Stimulated activated CD8-positive, alpha-beta memory T cell treated with anti-CD3 and anti-CD28 coated beads, Interleukin-4, amount 100 ng/mL, for 1 hour (primary cell): ENCODE measurements at places on chromosomes 5 and 9.

DNA sequence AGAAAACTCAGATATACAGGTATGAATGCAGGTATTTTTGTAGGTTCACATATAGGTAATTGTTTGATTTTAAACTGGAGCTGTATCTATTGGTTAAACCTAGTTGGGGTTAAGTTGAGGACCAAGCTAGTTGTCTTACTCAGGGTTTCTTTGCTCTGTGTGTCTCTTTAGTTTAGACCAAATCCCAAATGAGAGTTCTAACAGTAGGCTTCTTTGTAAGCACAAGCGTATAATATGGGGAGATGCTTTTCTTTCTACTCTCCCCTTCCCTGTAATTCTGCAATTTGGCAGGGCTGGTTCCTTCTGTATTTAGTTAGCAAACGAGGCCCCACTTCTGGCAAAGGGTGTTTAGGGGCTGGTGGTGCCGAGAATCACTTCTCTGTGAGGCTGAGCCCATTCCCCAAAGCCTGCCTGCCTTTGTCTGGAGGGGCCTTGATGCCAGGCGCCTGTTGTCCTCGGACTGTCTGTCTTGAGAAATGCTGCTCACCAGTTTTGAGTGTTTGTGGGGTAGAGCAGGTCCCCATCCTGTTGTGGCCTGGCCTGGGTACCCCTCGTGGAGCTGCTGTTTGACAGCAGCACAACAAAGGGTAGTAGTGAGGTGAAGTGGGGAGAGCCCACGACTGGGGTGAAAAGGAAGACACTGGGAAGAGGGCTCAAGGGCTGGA, 259.3 kb downstream of the FANCC start:
- no peak for DNase-seq

DNA sequence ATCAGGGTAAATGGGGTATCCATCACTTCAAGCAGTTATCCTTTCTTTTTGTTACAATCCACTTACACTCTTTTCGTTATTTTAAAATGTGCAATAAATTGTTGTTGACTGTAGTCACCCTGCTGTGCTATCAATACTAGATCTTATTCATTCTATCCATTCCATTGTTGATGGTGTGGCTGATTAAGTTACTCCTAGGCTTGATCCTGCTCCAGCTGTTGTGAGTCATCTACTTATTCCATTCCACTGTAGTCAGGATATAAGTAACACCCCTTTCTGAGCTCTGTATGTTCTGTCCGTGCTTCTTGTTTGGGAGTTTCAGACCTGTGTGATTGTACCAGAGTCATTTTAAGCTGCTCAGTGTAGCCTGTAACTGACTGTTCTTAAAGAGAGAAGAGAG, 122.5 kb upstream of the RUSC2 start:
- DNase-seq, result no peak

GRCh38 chr5:174514983-174515394, 209.4 kb upstream of the MSX2 start:
- no peak for DNase-seq

DNA sequence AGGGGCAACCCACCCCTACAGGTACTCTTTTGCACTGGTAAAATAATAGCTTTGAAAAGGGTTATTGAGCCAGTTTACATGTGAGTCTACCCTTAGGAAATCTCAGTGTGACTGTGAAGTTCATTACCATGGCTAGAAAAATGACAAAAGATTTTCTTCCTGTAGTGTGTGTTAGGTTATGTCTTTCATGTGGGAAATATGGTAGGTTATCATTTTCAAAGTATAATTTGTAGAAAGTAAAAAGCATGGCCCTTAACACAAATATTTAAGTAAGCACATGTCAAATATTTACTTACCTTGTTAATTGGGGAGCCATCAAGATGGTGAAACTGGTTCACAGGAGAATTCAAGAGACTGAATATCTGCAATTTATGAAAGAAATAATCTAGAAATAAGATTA, 37.3 kb upstream of the PLPP1 start:
- no peak for DNase-seq

DNA sequence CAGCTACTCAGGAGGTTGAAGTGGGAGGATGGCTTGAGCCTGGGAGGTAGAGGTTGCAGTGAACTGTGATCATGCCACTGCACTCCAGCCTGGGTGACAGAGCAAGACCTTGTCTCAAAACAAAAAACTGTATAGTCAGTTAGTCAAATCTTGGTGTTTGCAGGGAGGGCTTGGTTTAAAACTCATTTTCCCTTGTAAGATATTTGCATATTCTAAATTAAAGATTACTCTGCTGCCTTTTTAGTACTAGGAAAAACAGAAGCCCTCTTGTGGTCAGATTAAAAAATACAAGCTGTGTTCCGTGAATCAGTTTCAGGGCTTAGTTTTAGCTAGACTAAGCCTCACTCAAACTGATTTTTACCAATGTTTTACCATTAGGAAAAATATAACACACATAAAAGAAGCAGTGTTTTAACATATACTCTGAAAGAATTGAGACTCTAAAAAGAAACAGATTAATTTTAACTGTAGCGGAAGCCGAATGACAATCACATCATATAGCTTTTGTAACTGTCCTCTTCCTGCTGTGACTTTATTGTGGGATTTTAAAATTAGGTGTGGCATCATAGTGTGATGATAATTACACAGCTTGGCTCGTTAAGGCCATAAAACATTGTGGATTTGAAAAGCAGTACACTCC, 84.9 kb upstream of the BASP1 start:
- DNase-seq, result no peak

DNA sequence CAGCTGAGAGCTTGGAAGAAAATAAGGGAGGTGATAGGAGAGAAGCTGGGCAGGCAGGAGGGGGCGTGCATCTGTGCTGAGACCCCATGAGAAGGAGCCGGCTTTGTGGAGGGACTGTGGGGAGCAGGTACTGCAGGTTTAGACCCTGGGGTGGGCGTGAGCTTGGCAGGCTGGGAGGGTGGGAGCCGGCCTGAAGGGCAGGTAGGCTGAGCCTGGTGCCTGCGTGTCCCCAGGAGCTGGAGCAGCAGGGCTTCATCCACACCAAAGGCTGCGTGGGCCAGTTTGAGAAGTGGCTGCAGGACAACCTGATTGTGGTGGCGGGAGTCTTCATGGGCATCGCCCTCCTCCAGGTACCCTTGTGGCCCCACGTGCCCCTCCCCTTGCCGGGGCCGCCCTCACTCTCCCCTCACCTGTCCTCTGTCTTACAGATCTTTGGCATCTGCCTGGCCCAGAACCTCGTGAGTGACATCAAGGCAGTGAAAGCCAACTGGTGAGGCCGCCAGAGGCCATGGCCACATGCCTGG, 9.2 kb downstream of the TSPAN17 start:
- no peak for DNase-seq

DNA sequence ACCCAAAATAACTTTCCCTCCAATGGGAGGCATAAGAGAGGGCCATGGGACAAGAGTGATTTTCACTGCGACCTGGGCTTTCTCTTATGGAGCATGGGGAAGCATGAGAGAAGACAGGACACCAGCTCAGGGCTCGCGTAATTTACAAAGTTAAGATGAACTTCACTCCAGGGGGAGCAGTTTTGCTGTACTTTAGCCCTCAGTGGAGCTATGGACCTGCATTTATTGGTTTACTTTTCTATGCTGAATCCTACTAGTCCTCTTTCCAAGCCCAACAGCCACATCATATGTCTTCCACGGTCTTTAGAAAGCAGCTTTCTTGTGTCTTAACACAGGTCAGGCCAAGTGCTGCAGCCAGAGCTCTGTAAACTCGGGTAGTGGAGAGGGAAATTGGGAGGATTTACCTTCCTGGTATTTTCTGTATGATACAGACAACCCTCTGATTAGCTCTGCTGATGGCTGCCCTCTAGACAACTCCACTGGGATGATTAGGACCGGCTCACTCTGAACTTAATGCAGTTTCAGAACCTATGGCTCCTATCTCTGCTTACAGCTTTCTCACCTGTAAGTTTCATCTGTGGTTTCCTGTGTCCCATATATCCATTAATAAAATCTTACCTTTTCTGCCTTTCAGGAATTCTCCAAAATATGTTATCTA, 581.0 kb upstream of the RORB start:
- DNase-seq, result no peak

- DNase-seq, result no peak
Measured at GRCh38 chr5:11903614-11904264, 507 bp downstream of the CTNND2 start.

DNA sequence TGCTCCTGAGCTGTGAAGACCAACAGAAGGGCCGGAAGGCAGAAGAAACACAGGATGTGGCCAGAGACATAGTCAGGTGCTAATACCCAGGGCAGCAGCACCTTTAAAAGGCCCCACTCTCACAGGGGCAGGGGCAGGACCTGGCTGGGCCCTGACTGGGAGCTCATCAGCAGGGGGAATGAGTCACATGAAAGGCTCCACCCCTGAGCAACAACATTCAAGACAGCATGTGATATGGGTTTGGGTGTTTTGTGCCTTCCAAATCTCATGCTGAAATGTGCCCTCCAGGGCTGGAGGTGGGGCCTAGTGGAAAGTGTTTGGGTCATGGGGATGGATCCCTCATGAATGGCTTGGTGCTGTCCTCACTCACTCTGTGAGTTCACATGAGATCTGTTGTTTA, 181.7 kb downstream of the ERCC6L2 start:
- no peak for DNase-seq

- DNase-seq, result no peak
Measured at GRCh38 chr5:158387499-158387898, 528.6 kb upstream of the CLINT1 start.

DNA sequence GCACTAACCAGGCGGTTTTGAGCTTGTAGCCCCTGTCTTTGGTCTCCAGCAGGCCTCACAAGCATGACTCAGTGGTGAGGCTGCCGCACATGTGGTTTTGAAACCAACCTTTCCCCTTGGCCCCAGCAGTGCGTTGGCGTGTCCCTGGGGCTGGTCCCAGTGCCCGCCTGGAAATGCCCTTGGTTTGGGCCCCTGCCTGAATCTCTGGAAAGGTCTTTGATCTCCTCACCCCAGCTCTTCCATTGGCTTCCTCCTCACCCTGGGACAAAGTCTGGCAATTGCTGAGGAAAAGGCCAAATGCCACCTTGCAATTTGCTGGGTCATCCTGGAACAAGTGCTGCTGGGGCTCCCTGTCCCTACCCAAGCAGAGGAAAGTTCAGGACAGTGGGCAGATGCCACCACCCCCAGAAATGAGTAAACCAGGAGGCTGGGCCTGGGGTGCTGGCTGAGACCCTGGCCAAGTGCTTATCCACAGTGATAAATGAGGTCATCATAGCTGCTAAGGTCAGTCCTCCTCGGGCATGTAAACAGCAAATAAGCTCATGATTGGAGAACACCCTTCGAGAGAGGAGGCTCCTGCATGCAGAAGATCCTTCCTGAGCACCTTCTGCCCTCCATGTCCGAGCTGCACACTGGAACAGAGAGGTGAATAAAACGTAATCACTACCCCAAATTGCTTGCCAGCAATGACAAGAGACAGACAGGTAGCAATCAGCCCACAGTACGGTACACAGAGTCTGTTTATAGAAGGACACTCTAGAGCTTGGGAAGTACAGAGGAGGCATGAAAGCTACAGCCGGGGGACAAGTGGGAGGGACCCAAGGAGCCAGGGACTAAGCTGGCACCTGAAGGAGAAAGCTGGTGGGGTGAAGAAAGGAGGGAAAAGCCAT, 98.9 kb upstream of the CPEB4 start:
- DNase-seq, result no peak

GRCh38 chr9:88979021-88979420, 12.2 kb upstream of the S1PR3 start:
- DNase-seq, result no peak

- DNase-seq, result no peak
Measured at GRCh38 chr9:21015995-21016394, 15.4 kb downstream of the HACD4 start.

DNA sequence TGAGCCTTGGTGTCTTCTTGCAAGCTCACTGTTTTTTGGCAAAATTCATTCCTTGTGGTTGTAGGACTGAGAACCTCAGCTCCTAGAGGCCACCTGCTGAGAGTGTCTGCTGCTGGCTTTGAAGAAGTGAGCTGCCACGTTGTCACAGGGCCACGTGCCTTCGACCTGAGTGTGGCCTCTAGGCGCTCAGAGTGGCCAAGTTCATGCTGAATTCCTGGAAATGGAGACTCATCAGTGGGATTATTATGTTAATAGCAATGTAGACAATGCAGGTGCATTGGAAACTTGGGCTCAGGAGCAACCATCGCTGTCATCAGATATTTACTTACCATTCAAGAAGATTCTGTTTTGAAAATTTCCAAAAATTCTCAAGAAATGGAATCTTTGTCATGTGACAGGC, 52.5 kb downstream of the GALNT12 start:
- DNase-seq, result no peak

DNA sequence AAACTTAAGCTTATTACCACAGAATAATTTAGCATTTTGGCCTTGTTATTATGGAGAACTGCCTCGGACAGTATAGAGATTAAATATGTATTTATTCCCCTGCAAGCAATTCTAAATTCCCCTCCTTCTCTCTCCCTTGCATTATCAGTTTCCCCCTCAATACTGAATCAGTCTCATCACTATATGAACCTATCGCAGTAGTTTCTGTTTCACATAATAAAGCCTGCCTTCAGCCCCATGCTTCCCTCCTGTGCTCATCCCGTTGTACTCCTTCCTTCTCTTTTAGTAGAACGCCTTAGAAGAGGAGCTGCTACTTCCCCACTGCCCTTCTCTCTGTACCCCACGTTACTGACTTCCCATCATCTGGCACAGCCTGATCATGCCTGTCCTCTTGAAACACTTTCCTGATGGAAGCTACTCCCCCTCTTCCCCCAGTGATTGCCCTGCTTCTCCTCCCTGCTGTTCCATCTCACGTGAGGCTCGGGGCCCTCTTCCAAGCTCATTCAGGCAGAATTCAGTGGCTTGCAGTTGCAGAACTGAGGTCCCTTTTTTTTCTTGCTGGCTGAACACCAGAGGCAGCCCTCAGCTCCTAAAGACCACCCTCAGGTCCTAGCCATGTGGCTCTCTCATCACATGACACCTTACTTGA, 93.4 kb downstream of the PPIC start:
- DNase-seq, result no peak

GRCh38 chr9:134793288-134794188, 87.1 kb upstream of the FCN2 start:
- no peak for DNase-seq

GRCh38 chr5:22850981-22851380, 2.2 kb downstream of the CDH12 start:
- DNase-seq, result no peak

DNA sequence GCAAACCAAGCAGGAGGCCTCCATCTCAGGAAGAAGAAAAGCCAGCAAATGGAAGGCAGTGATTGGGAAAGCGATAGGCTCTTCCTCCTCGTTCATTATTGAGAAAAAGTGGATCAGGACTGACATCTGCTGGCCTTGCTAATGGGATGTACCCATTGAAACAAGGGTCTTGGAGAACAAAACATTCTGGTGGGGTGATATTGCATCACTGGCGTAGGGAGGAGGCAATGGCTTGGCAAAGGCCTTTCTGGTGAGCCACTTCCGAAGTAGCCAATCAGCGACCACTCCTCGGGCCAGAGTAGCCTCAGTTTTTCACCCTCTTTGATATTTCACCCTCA, 86.7 kb upstream of the NFIB start:
- no peak for DNase-seq
